ENCODE measurements at places on chromosomes 3 and 15. TPM values are rescaled to one million over a fixed set of nuclear protein-coding genes. Genes with fewer than 3 reads are reported as not detected.

DNA sequence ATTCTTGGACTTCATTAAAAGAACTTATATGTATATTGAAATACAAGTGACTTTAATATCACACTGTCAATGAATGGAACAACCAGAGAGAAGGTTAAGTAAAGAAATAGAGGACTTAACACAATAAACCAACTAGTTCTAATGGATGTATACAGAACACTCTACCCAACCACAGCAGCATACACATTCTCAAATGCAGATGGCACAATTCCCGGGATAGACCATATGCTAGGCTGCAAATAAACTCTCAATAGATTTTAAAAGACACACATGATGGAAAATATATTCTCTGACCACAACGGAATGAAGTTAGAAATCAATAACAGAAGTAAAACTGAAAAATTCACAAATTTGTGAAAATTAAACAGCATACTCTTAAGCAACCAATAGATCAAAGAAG is 214.3 kb upstream of the LINGO1 start:
- DNase-seq: no peak

DNA sequence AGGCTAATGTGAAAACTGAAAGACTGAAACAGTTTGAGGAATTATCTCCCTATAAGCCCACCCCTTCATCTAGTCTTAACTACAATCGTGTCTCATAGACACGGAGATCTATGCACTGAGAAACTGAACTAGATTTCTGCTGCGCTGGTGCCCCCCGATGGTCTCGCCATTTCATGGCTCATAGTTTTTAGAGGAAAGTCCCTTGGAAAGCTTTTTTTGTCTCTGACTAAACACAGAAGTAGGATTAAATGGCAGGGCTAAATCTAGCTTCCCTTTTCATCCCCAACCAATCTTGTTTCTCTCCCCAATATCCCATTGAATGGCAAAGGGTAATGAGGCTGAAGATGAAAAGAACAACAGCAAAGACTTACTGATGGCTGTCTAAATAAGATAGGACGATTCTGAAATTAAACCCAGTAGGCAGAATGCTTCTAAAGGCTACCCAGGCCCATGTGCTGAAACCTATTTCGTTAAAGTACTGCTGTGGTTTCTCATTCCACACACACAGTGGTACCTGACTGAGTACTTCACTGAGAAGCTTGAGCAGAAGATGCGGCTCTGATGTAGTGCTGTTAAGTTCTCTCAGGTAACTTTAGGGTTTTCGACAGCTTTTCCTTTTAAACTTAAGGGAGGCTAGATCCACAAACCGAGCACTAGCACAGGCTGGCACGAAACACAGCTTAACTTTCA is 142.7 kb downstream of the GADL1 start:
- peak; percentile 47 for DNase-seq

The SMCO1 gene
- not detected for total RNA-seq

The TIMP4 gene
- total RNA-seq: 0.89 TPM

- DNase-seq: peak; percentile 42
These were observed at the start of gene ACTC1 for GRCh38 chr15:34795267-34796081. TSS of gene ACTC1 (minus strand) at chr15:34795549. CDS start at chr15:34794808, 741 bp downstream.

GRCh38 chr15:29681166-29681845 is 141.0 kb downstream of the TJP1 start:
- DNase-seq: no peak

The NPAP1 gene
- not detected for total RNA-seq

The CPNE9 gene
- not detected for total RNA-seq

DNA sequence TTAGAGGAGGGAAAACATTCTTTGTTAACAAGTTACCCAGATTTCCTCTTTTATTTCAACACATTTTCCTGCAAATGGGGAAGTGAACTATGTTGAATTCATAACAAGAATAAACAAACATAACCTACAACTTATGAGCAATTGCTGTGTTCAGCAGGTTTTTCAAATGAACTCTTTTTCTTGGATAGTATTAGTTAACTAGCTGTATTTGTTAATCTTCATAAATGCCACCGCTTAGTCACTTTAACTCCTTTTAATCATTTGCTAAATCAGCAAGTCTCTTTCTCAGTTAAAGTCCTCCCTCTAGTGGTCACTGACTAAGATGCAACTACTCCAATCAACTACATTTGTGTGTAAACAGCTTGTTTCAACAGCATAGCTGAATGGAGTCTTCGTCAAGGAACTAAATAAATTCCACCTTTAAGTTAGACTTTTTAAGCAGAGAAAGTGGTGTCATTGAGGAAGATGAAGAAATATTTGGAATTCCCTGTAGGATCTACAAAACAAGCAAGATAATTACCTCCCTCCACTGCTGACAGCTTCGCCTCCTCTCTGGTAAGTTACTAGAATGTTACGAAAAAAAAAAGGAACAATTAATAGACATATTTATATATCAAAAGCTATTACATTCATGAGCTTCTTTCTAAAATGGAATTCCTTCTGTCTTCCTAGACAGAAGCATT is 1122.0 kb downstream of the ROBO1 start:
- DNase-seq: peak; percentile 77

GRCh38 chr3:49716691-49717210 is 2.7 kb downstream of the AMIGO3 start:
- DNase-seq: no peak

DNA sequence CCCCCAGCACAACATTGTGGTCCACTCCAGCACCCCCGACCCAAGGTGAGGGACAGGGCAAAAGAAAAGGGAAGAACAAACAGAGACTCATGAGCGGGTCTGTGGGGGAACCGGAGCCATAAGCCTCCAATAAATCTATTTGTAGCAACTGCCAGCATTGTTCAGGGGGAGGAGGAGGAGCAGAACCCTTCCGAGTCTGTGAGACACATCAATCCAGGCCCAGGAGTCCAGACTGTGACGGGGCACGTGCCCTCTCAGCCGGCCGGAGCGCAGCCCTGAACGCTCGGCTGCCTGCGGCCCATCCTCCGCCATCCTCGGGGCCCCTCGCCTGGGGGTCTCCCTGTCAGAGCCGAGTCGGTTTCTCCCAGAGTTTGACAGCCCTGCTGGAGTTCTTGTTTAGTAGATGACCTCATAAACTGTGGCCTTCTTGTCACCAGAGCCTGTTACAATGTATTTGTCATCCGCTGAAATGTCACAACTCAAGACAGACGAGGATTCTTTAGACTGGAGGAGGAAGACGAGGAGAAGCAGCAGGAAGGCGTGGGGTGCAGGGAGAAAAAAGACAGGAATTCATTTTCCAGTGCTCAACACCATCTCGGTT is 47.9 kb downstream of the TLE3 start:
- no peak for DNase-seq

DNA sequence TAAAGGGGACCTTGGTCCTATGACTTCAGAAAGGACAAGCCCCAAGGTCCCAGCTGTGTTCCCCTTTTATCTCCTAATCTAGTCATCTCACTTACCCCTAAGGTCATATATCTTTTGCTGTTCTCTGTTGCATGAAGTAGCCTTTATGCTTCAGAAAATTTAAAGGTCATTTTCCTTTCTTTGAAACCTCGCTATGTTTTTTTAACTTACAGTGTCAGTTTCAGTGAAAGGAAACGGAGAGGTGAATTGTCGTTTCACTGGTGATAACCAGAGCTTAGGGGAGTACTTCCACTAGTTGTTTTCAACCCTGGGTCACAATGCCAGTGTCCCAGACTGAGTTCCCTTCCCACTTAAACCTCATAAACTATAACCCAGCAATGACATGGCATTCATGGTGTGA is 357.4 kb downstream of the GAP43 start:
- DNase-seq: no peak

DNA sequence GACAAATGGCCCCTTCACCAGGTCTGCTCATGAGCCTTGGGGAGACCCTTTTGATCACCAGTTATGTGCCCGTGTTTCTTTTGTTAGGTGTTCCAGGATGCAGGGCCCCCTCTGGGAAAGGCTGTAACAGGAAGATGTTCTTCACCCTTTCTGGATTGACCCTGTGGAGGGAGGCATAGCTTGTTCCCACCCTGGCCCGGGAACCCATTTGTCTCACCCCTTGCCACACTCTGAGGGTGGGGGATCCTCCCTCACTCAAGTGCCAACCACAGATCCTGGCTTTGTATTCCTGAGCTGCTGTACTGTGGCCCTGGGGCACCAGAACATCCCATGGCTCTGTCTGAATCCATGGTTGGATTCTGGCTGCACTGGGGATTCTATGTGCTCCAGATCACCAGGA is 18.9 kb downstream of the IL16 start:
- DNase-seq: no peak

The WDR76 gene
- 8.4 TPM for total RNA-seq

The TNNC1 gene
- 0.56 TPM for total RNA-seq

DNA sequence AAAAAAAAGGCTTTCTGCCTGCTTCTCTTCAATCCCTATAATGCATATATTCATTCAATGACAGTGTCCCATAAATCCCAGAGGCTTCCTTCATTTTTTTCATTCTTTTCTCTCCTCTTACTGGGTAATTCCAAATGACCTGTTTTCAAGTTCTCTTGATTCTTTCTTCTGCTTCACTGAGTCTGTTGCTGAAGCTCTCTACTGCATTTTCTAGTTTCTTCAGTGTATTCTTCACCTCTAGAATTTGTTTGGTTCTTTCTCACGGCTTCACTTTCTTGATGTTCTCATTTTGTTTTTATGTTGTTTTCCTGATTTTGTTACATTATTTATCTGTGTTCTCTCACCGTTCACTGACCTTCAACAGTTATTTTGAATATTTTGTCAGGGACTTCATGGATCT is 141.6 kb downstream of the SCAPER start:
- no peak for DNase-seq

GRCh38 chr15:70057931-70058641 is 39.6 kb downstream of the TLE3 start:
- DNase-seq: no peak

The SUSD5 gene
- 0.43 TPM for total RNA-seq

The GOLGA6L7 gene
- total RNA-seq: not detected

DNA sequence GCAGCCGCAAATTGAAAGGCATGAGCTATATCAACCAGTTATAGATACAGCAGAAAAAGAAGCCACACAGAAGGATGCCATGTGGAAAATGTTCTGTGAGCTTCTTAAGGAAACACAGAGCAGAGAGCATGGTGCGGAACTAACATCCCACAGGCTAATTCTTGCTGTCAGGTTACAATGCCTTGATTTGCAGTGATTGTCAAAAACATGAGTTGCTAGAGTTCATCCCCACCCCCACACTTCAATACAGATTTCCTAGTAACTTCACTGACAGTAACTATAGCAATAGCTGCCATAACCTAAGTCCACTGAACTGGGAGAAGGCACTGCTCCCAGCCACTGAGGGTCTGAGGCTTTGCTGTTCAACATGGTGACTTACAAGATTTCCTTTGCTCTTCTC is 821.6 kb downstream of the SQOR start:
- no peak for DNase-seq

The CKMT1B gene
- total RNA-seq: not detected

DNA sequence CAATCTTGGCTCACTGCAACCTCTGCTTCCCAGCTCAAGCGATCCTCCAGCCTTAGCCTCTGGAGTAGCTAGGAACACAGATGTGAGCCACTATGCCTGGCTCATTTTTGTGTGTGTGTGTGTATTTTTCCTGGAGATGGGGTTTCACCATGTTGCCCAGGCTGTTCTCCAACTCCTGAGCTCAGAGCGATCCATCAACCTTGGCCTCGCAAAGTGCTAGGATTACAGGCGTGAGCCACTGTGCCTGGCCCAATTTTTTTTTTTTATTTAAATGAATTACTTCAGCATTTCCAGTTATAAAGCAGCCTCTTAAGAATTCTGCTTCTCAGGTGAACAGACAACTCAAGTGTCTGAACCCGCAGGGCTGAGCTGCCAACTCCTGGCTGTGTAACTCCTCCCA is 20.1 kb upstream of the ST3GAL6 start:
- no peak for DNase-seq

DNA sequence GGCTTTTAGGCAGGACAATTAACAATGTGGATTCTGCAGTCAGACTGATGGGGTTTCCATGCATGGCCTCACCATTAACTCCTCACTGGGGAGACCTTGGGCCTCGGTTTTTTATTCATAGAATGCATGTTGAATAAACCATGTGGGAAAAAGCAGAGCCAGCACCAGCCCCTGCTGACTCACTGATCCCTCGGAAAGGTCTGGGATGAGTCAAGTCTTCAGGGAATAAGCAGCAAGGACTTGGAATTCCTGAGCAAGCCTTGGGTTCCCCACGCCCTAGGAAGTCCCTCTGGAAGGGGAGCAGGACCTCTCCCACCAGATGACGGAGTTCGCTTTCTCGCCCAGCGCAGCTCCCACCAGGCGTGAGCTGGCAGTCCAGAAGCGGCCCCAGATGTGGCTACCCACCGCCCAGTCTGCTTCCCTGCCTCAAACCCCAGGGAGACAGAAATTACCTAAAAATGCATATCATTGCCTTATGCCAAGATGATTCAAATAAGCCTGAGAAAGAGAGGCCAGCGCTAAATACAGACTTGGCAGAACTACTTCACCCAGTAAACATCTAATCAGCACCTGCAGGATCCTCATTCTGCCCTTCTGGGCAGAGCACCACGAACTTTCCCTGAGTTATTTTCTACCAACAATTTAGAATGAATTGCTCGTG is 45.4 kb downstream of the BTD start:
- DNase-seq: peak; percentile 97

- no peak for DNase-seq
These were observed 37.9 kb downstream of the NR1I2 start for GRCh38 chr3:119819806-119820205.

GRCh38 chr15:73584699-73585420 is 48.3 kb downstream of the NPTN start:
- no peak for DNase-seq

DNA sequence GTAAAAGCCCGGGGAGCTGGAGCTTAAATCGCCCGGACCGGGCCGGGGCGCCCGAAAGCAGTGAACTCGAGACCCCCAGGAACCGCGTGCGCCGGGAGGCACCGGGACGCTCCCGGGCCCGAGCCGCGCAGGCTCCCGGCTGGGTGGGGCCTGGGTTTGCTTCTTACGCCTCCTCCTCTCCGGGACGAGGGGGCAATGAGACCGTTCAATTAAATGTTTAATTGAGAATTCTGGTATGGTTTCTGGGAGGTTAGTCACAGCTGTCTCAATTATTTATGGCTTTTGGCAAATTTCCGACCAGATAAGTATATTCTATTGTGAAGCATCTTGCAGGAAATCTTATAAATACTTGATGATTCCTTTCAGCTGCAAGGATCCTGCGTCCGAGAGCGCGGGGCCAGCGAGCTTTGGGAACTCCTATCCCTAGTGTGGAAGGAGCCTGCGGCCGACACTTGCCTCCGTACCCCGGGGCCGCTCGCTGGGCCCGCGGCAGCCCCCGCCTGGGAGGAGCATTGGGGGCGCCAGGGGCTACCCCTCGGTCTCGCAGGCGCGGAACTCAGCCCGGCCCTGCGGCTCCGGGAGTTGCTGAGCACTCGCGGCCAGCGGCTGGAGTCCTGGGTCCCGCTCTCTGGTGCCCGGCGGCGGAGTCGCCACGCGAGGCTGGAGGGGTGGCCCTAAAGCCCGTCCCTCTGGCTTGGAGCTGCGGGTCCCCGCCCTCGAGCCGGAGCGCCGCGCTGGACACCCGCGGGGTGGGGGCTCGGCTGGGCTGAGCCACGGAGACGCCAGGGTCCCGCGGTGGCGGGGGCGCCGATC is 10.3 kb downstream of the ISL2 start:
- peak; percentile 88 for DNase-seq

GRCh38 chr3:183116025-183116614 is 16.8 kb upstream of the MCCC1 start:
- no peak for DNase-seq

The WNT5A gene
- total RNA-seq: 374 TPM

The GOLGA8T gene
- total RNA-seq: not detected
